ENCODE measurements at places on chromosomes 3 and 15.

- no peak for DNase-seq
Observed at GRCh38 chr3:100113723-100114412, 433 bp downstream of the FILIP1L start.

GRCh38 chr3:78825118-78825857 lies 942.5 kb downstream of the ROBO1 start:
- no peak for DNase-seq

- no peak for DNase-seq
Observed at GRCh38 chr3:112351036-112351435, 18.1 kb downstream of the CD200 start.

- DNase-seq, result no peak
Observed at GRCh38 chr3:44914936-44915335, 40.5 kb downstream of the TGM4 start.

- no peak for DNase-seq
Observed at GRCh38 chr15:25783607-25784540, 79.3 kb downstream of the ATP10A start.

DNA sequence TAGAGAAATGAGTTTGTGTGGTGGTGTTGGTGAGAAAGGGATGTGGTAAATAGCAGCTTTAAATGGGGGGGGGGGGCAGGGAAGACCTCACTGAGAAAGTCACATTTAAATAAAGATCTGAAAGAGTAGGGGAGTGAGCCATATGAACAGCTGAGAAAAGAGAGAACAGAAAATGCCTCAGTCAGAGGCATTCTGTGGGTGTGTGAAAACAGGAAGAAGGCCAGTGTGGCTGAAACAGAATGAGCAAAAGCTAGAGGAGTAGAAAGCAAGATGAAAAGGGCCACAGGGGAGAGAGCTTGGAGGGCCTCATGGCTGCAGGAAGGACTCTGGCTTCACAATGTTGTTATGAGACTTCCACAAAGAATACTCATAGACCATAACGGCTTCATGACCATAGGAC lies 783.3 kb downstream of the ZPLD1 start:
- no peak for DNase-seq

DNA sequence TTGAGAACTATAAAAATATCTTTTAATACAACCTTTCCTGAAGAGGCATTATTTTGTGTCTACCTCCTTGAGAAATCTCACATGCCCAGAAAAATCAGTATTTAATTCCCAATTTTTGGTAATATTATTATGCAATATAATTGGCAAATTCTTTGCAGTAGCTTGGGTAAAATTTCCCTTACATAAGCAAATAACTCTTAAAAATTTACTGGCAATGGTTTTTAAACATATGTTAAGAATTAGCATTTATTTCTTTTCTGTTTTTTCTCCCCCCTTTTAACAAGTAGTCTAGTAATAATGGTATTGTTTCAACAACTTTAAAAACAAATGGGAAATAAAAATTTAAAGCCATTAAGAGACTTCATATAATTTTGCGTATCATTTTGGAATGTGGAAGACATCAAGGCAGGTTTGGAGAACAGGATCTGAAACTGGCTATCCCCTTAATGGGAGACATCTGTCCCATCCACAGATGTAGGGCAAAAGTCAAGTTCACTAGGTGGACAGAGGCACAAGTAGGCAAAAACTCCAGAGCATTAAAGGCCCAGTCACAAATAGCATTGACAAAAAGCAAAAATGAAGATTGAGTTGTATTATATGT lies 89.6 kb upstream of the AADACL2 start:
- no peak for DNase-seq

DNA sequence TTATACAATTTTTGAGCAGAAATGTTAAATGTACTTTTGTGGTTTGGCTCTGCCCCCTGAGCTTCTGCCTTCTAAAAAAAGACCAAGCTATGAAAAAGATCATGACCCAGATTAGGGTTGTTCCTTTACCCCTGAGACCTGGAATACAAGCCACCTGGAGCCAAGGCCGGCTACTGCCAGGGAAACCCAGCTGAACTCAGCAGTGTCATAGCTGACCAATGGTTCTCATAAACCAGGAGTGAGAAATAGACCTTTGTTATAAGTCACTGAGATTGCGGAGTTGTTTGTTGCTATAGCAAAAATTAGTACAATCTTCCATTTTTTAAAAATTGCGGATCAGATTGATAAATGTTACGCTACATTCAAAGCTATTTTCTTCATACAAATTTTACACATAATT lies 1261.7 kb downstream of the ROBO1 start:
- no peak for DNase-seq

DNA sequence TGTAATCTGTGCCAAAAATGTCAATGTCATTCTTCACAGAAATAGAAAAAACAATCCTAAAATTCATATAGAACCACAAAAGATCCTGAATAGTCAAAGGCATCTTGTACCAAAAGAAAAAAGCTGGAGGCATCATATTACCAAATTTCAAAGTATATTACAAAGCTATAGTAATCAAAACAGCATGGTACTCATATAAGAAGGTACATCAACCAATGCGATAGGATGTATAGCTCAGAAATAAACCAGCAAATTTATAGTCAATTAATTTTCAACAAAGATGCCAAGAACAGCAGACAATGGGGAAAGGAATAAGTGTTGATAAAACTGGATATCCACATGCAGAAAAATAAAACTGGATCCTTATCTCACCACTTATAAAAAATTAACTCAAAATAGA lies 150.5 kb upstream of the PRICKLE2 start:
- no peak for DNase-seq

GRCh38 chr3:177468331-177468730 lies 271.0 kb upstream of the TBL1XR1 start:
- no peak for DNase-seq

DNA sequence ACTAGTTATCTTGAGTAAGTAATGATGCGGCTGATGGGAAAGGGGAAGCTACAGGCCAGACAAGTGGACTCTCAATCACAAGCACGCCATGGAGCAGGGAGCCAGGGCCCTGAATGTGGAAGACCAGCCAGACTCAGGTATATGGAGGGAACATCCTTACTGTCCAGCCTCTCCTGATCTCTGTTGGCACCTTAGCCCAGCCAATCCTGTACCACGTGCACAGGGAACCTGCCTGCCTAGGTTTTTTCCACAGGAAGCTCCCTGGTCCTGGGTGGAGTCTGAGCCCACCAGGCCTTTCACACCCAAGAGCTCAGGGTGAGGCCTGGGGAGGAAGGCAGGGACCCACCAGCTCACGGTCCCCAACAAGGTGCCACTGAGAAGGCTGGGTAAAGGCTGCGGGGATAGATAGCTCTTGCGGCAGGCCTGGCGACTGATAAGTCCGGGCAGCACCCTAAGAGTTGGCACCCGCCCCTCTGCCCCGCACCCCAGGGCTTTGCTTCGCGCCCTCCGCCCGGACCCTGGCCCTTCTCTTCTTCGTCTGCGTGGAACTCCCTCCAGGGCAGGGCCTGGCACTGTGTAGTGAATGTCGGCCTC lies 933 bp upstream of the APEH start:
- DNase-seq, result no peak

GRCh38 chr3:181755959-181756358 lies 44.2 kb downstream of the SOX2 start:
- no peak for DNase-seq

DNA sequence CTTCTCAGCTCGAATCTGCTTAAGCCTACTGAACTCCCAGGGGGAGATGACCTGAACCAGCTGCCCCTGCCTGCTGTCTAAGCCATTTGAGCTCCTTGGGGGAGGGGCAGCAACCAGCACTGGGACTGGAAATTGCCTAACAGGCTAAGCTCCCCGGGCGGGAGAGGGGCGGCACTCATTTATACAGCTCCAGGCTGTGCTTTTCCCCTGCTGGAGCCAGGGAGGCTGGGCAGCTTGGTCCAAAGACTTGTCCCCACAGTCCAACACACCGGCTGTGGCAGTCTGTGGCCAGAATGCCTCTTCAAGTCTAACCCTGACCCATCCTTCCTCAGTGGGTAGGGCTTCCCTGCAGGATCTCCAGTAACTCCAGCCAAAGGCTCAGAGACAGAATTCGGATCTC lies 1241.5 kb downstream of the ROBO2 start:
- DNase-seq, result no peak

DNA sequence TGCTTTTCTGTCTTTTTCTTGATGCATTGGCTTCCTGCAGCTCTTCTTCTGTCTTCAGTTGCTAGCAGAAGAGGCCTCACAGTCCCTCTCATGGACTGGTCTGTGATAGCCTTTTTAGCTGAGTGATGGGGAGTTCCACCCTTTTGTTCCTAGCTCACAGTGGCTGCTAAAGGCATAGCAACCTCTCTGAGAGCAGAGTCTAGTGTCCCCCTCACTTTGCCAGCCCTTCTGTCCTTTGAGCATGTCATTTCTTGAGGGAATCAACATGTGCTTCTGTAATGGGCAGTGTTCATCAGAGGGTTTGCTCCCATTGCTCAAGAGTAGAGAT lies 44.4 kb downstream of the GAP43 start:
- no peak for DNase-seq

GRCh38 chr15:44779761-44780160 lies 43.4 kb downstream of the TRIM69 start:
- DNase-seq, result no peak

DNA sequence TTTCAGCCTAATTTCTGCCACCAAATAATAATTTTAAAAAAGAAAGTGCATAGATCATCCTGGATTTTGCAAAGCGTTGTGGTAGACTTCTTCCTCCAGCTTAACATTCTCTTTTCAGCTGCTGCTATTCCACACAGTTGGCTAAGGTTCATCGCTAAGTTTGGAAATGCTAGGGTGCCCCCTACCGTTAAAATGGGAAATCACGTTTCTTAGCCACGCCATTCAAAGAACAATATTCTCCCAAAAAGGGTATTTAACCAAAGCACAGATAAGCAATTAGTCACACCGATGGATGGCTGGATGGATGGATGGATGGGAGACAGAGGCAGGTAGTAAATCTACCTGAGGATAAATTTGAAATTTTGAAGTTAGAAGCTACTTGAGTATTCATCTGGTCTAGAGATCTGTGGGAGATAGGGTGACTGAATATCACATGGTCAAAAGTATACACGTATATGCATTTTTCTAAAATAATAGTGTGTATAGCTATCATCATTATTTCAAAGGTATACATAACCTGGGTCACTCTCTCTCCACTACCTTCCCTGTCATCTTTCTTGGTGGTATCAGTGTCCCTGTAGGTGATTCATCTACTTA lies 67.2 kb downstream of the EFHB start:
- peak; percentile 3 for DNase-seq

DNA sequence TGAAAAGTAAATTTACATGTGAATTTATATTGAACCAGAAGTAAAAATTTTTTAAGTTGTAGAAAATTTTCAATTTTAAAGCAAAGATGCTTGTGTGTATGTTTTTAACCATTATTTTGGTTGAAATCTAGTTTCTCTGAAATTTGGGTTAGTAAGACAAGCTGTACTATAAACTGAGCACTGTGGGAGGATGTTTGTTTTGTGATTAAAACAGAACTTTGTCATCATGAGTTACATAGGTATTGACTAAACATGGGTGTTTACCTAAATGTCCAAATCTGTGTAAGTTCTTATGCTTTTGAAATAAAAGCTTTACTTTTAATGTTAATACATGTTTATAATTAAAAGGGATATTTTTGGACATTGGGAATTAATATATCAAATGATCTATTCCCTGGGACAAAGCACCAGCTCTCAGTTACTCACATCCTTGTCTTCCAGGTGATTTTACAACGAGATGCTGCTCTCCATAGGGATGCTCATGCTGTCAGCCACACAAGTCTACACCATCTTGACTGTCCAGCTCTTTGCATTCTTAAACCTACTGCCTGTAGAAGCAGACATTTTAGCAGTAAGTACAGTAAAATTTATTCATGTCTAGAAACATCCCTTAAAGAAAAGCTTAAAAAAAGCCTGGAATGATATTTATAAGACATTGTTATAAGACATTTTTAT lies 32.7 kb downstream of the RNF13 start:
- no peak for DNase-seq

- no peak for DNase-seq
Observed at GRCh38 chr15:29377161-29377560, 107.5 kb upstream of the NSMCE3 start.

GRCh38 chr3:104916971-104917370 lies 449.7 kb upstream of the ALCAM start:
- DNase-seq, result no peak

DNA sequence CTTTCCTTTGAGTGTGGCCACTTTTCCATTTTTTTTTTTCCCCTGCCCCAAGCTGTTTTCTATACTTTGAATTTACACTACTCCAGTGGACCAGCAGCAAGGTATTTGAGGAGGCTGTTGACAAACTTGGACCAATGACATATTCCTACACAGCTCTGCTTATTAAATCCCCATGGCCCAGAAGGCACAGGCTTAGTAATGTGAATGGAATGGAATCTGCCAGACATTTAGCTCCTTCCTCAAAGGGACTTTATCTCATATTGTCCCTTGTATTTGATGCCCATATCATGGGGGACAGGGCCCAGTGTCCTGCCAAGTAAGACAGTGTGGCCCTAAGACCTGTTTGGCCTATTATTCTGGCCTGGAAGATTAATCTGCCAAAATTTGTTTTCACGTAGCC lies 107.5 kb downstream of the CHCHD6 start:
- no peak for DNase-seq

GRCh38 chr3:18643281-18643680 lies 218.1 kb upstream of the SATB1 start:
- no peak for DNase-seq

DNA sequence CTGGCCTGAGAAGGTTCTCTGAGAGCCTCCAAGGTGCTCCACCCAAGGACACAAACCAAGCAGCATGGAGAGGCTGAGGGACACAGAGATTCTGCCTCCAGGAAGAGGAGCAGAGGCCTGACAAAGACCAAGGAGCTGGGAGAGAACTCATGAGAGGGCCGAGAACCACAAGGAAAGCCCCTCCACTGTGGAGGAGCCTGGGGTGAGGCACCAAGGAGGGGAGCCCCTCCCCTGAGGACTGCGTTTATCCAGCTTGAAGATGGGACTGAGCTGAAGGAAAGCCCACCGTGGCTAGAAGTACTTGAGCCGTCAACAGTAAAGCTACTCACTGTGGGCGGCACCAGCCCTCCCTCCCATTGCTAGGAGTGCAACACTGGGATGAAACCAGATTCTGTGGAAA lies 63.1 kb upstream of the MEF2A start:
- no peak for DNase-seq

DNA sequence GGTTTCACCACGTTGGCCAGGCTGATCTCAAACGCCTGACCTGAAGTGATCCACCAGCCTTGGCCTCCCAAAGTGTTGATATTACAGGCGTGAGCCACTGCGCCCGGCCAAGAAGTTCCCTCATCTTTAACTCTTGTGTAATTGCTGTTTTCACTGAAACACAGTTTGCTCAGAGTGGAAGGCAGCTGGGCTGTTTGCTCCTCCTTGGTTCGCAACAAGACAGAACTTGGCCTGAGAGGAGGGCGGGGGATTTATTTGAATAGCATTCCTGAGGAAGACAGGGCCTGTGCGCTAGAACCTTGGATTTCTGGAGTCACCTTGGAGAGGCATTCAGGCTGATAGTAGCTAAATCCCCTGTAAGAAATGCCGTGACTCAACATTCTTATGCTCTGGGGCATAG lies 226.7 kb upstream of the MCTP2 start:
- DNase-seq, result no peak

- no peak for DNase-seq
Observed at GRCh38 chr3:76941376-76941775, 98.5 kb upstream of the ROBO2 start.
